CD4-positive, alpha-beta T cell treated with Interleukin-2 at 100 ng/mL for 4 hours (primary cell): ENCODE measurements at places on chromosomes 16 and 17.

GRCh38 chr16:68079626-68080344 is 5.4 kb upstream of the NFATC3 start:
- peak; percentile 75 for DNase-seq

- DNase-seq = no peak
These were observed 65.1 kb downstream of the RTN4RL1 start for GRCh38 chr17:1959871-1960544.

DNA sequence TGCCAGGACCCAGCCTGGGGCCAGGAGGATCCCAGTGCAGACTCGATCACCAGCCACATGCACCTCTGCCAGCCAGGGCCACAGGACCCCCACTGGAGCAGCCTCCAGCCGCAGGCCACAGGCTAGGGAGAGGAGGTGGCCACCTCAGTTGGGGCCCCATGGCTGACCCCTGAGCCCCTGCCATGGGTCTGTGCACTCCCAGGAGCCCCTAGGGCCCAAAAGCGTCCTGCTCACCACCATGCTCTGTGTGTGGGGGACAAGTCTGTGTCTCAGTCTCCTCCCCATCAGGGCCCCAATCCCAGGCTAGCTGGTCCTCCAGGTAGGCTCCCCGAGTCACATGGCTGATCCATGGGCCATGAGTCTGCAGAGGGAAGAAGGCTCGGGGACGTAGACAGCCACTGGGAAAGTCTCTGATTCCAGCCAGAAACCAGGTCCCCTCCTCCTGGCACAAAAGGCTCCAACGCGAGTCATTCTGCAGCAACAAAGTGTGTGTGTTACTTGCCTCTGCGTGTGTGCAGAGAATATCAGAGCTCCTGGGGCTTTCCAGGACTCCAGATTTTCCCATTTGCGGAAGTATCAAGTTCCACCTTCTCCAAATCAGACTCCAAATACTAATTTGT is 6.1 kb upstream of the PRSS8 start:
- no peak for DNase-seq

DNA sequence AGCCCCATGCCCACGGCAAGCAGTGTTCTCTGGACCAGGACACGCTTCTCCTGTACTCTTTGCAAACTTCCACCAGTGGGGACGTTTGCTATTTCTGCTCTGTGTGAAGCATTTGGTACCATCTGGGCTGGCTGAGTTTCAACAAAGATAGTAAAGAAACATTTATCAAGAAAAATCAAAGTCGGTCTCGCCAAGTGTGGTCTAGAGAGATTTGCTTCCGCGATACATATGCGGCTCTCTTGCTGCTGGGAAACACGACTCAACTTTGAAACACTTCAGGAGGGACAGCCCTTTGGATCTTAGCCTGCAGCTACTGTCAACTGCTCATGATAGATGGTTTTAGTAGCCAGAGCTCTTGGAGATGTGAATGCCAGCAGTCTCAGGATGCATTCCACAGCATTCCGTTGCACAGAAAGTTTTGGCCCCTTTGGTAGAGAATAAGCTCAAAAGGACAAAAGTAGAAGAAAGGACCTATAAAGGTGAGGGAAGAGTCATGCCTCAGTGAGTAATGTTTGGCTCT is 168.2 kb upstream of the CACNG3 start:
- DNase-seq = no peak

DNA sequence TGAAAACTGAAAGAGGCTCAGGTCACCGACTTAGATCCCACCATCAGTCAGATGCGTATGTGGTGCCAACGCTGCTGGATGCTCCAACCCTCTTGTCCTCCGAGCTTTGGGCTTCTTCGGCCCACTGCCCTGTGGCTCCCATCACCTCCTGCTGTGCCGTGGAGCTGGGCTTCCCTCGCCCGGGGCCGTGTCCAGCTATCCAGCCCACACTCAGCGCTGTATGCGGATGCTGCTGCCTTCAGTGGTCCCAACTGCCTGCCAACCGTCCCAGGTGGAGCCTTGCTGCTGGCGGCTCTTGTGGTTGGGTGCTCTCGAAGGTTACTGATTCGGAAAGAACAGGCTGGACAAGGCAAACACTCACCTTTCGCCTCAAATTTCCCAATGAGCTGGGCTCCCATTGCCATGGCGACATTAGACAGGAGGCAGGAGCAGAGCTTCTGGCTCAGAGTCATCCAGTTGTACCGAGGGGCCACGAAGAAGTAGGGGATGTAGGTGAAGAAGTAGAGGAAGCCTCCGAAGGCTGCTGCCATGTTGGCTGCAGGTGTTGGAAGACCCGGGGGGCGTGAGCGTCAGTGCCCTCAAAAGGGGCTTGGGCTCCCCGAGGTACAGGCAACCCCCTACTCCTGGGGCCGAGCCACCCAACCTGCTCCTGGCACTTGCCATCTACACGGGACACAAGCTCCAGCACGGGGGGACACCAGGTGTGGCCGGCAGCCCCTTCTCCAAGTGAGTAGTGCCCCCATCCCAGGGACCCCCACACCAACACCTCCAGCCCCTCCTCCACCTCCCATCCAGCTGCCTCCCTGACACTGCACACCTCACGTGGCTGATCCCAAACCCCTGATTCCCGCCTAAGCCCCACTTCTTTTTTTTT is 32.2 kb downstream of the ABCA3 start:
- DNase-seq = no peak

DNA sequence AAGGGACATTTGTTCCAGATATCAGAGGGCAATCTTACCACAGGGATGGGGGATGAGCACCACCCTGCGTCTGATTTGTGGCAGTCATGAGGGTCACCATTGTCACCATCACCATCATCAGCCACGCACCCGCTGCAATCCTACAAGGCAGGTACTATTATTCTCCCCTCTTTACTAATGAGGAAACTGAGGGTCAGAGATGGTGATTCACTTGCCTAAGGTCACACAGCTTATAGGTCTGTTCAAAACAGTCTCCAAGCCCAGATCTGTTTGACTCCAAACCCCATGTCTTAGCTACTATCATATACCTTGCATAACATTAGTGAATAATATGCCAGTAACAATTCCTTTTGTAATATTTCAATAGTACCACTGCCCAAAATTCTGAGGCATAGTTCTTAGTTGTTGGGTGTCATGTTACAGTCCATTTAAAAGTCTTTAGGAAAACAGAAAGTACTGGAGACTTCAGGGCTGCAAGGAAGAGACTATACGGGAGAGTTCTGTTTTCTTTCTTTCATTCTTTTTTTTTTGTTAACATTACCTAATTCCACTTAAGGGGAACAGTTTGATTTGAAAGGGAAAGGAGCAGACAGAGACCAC is 166.4 kb downstream of the C16orf95 start:
- DNase-seq = no peak

DNA sequence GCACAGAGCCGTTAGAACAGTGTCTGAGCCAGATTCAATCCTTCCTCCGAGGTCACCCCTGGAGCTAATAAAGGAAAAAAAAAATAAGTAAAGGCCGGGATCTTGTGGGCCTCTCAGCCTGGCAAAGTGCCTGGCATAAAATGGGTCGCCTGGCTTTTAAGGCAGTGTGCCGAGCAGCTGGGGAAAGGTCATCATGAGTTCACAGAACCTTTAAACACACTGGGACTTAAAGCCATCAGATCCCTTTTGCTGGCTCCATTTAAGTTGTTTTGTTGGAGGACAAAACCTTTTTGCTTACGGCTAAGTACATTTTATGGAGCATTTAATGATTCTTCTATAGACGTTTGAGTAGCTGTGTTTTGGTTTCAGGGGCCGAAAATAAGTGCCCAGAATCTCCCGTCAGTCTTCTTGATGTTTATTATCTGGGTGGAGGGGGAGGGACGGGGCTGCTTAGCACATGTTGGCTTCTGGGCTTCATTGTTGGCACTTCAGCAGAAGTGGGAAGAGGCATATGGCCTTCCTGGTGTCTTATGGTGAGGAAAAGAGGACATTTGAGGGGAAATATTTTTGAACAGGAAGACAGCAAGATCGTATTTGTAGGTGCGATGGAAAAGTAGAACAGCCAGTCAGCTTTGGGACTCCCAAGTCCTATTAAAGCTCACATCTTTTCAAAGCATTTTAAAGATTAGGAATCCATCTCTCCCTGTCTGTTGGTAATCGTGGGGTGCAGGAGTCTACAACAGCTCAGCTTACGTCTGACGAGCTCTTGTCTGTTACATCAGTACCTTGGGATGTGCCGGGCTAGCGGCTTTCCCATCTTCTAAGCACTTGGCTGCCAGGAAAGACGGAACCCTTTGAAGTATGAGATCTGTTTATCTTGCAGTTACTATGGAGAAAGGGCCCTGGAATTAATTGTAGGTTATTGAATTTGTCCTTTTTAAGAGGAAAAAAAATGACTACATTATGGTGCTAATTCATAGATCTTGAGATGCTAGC is 31.1 kb downstream of the RBFOX1 start:
- DNase-seq = no peak

GRCh38 chr16:25097276-25097975 is 14.1 kb upstream of the LCMT1 start:
- no peak for DNase-seq

DNA sequence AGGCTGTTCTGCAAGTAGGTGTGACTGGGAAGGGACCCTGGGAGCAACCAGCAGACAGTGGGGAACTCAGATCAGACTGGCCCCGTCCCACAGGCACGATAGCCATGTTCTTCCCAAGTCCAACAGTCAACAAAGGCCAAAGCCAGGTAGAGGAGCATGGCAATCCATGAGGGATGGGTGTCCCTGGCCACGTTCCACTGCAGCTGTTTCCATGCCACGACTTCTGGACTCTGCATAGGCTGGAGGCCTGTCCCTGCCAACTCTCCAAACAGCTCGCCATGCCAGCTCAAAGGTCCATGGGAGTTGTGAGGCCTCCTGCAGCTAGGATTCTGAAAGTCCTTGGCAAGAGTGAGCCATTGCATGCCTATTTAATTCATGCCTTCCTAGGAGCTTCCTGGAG is 459.8 kb downstream of the CDH8 start:
- no peak for DNase-seq

- DNase-seq = peak; percentile 32
These were observed 44.5 kb downstream of the VMP1 start for GRCh38 chr17:59751955-59752413.

GRCh38 chr17:57447990-57448758 is 191.9 kb downstream of the MSI2 start:
- DNase-seq = no peak

DNA sequence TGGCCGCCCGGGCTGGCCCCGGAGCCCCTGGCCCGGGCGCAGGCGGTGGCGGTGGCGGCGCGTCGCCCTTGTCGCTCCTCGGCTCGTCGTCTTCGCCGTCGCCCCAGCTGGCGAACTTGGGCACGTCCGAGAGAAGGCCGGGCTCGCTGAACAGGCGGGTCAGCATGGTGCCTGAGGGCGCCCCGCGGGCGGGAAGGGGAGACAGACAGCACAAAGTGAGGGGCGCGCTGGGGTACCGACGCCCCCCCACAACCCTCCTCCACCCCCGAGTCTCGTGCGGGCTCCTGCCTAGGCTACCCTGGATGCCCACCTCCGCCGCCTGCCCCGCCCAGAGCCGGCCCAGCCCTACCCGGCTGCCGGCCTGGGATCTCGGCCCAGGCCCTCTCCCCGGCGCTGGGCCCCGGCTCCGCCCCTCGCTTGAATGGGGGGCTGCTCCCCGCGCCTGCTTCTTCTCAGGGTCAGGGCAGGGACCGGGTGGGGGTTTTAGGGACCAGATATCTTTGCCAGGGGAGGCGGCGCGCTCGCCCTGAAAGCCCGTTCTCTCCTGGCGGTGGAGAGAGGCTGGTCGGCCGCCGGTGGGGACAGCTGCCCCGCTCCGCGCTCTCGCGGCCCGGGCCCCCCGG is 1.2 kb downstream of the NEUROD2 start:
- DNase-seq = no peak

GRCh38 chr16:70483426-70483825 is 29.0 kb downstream of the FCSK start:
- DNase-seq = no peak

GRCh38 chr16:30166202-30166902 is 17.1 kb upstream of the CORO1A start:
- DNase-seq = peak; percentile 17

DNA sequence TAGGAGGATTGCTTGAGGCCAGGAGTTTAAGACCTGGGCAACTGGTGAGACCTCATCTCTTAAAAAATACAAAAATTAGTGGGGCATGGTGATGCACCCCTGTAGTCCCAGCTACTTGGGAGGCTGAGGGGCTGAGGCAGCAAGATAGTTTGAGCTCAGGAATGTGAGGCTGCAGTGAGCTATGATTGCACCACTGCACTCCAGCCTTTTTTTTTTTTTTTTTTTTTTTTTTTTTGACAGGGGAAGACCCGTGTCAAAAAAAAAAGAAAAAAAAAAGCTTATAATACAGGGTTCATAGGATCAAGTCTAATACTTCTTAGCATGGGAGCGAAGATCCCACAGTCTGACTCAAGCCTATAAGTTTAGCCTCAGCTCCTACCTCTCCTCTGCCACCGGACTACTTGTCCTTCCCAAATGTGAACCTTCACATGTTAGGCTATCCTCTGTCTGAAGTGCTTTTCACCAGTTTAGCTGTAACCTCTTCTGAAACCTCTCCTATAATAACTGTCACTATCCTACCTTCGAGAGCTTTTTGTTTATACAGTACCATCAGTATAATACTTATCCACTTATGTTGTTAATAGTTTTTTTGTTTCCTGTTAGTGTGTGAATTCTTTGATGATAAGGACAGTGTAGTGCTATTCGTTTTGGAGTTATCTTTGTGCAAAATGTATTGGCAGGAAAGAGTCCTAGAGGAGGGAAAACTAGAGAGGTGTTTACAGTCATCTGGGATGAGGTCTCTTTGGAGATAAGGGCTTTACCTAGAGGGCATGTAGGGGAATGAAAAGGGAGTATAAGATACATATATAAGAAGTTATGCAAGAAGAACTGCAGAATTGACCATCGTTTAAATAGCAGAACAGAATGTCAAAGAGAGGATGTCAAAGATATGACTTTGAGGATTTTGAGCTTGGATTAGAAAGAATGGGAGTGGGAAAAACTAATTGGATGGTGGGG is 15.5 kb downstream of the CPD start:
- DNase-seq = no peak

- no peak for DNase-seq
These were observed 7.0 kb upstream of the ZKSCAN2 start for GRCh38 chr16:25264597-25264996.
